ENCODE measurements at places on chromosomes 7 and 10. TPM values are rescaled to one million over a fixed set of nuclear protein-coding genes. Genes with fewer than 3 reads are reported as not detected.

GRCh38 chr10:72308320-72308987 is 34.7 kb downstream of the DDIT4 start:
- DNase-seq: peak; percentile 79

DNA sequence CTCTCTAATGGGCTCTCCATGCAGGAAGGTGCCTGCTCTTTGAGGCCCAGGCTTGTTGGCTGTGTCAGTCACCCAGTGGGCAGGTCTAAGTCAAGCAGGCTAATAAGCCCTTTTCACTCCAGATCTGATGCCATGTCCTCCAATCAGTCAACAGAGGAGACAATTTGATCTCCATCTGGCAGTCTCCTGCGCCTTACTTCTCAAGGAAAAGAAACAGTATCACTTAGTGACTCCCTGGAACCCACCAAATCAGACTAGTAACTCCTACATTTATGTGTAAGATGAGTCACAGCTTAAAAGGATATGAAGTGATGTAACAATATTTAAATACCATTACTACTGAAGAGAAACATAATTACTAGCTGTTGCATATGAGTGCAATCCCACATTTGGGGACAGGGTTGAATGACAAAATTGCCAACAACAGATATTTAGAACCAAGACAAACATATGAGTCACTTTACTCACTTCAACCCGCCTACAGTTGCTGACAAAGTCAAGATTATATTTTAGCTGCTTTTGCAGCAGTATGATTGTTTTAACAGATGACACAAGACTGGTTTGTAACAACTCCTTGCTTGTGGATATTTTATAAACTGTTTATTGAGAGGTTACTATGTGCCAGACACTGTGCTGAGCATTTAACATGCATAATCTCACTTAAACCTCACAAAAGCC is 72.1 kb downstream of the USP6NL start:
- DNase-seq: peak; percentile 26

GRCh38 chr10:12187321-12187905 is 8.3 kb downstream of the NUDT5 start:
- no peak for DNase-seq

- DNase-seq: peak; percentile 75
Measured at GRCh38 chr7:91657483-91658071, 222.9 kb downstream of the MTERF1 start.

GRCh38 chr7:48097521-48098231 is 8.6 kb downstream of the UPP1 start:
- no peak for DNase-seq

DNA sequence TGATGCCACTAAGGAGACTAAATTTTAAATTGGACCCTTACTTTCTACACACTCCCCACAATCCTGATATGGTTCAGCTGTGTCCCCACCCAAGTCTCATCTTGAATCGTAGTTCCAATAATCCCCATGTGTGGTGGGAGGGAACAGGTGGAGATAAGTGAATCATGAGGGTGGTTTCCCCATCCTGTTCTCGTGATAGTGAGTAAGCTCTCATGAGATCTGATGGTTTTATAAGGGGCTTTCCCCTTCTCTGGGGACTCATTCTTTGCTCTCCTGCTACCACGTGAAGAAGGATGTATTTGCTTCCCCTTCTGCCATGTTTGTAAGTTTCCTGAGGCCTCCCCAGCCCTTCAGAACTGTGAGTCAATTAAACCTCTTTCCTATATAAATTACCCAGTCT is 18.4 kb upstream of the BET1 start:
- peak; percentile 87 for DNase-seq

DNA sequence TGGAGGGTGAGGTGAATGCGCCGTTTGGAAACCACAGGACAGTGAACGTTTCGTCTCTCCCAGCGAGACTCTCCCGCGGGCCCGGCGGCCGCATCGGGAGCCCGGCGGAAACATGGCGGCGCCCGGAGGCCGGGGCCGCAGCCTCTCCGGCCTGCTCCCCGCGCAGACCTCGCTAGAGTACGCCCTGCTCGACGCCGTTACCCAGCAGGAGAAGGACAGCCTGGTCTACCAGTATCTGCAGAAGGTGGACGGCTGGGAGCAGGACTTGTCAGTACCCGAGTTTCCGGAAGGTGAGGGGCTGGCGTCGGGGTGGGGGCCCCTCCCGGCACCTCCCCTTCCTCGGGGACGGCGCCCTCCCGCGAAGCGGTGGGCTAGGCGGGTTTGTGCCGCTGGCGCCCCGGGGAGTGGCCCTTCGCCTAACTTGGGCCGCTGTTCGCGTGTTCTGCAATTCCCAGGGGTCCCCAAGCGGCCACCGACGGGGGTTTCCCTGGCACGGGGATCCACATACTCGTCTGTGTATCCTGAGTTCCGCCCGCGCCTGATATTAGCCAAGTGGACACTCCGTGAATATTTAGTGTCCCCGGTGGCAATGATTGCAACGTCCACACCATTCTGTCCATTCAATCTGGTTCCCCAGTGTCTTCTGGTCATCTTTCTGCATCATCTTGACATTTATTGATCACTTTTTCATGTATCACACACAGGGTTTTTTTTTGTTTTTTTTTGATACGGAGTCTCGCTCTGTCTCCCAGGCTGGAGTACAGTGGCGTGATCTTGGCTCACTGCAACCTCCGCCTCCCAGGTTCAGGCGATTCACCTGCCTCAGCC is 514 bp downstream of the NHLRC2 start:
- DNase-seq: peak; percentile 65

DNA sequence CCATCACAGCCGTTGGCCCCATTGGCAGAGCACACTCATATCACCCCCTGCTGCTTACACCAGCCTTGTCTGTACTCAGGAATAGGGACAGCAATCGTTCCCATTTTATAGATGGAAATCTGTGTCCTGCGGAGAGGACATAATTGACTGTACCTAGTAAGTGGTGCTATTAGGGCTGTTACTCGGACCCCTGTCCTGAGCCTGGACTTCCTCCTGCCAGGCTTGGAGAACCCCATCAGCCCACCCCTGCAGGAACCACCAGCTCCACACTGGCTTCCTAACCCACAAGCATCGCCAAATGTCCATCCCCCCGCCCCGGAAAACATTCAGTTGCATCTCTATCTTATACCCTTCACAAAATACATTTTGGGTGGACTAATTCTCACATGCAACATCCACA is 139.8 kb upstream of the RET start:
- DNase-seq: no peak

- DNase-seq: no peak
Measured at GRCh38 chr10:25561758-25562157, 372.3 kb upstream of the MYO3A start.

SAMD9 gene
- total RNA-seq: 17.6 TPM

ANKIB1 gene
- 34.6 TPM for total RNA-seq

ZC3HAV1L gene
- total RNA-seq: 31.5 TPM

Measured in myocyte (in vitro differentiated cells).